Right cardiac atrium (tissue), 5 donors: ENCODE measurements at places on chromosomes 5 and 9. TPM values are rescaled to one million over a fixed set of nuclear protein-coding genes. Genes with fewer than 3 reads are reported as not detected.

ZMAT2 gene
- total RNA-seq = 34.9 TPM

PCDHA8 gene
- 0.06 TPM for total RNA-seq

IFNW1 gene
- total RNA-seq = not detected

CCDC171 gene
- total RNA-seq = 1.9 TPM

SEMA4D gene
- 28.3 TPM for total RNA-seq

CDH12 gene
- not detected for total RNA-seq

SEMA5A gene
- 28.2 TPM for total RNA-seq

RGS7BP gene
- 8.9 TPM for total RNA-seq

ANGPTL2 gene
- total RNA-seq = 55.6 TPM

DNA sequence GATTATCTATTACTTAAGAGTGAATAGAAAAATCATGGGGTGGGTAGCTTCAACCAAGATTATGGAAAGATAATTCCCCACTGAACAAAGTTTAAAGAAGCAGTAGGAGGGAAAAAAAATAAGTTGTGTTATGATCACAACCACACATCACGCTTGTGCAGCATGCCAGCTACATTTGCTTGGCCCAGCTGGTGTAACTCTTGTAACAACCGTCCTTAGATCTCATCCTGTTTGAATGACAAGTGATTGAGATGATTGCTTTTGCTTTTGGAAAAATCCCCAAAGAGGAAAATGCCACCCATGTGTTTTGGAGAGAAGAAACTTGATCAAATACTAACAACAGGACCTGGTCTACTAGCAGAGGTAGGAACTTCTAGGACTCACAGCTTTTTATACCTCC is 107.6 kb upstream of the KIF2A start:
- no peak for DNase-seq

DNA sequence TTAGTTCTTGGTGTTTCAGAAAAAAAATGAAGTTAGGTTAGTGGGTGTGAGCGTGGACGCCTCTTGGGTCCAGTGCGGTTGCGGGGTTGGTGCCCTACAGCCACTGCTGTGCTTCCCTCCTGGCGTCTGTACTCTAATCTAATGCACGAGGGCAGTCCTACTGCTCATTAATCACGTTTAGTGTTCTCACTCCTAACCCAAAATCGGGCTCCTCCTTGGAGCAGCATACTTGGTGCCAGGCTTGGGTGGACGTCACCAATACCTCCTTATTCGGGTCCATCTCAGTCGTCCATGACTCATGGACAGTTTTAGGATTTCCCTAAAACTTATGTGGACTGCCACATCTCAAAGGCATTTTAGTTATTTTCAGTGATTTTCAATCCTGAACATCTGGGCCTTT is 41.6 kb downstream of the TRIO start:
- no peak for DNase-seq

DNA sequence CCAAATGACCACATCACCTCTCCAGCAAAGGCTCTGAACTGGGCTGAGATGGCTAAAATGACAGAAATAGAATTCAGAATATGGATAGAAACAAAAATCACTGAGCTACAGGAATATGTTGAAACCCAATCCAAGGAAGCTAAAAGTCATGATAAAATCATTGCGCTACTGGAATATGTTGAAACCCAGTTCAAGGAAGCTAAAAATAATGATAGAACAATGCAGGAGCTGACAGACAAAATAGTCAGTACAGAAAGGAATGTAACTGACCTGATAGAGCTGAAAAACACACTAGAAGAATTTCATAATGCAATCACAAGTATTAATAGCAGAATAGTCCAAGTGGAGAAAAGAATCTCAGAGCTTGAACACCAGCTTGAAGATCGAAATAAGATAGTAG is 394.9 kb upstream of the GRAMD2B start:
- DNase-seq = no peak

DNA sequence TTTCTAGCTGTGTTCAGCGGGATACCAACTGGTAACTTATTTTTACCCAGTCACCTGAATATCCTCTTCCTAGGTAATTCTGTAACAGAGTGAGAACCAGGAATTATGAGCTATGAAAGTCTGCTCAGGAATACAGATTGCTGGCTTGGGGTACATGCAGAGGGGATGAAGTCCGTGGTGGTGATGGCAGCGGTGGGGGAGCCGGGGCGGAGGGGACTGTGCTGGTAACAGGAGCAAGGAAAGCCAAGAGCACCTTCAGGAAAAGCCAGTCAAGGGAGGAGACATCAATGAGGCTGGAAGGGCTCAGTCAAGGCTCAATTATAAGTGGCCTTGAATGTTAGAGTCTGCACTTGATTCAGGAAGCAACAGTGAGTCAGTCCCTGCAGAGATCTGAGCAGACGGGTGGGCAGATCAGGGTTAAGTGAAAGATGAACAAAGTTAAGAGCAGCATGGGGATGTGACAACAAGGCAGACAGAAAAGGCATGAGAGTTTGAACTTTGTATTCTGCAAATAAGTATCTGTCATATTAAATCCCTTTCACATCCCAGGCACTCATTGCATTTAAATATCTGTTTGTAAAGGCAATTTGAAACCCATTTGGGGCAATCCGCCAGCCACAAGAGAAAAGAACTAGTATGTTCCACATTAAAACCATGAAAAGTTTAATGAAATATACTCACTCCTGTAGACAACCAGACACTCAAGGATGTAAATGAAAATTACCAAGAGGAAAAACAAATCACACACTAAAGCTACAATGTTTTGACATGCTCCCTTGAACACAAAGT is 101.2 kb downstream of the TTC39B start:
- DNase-seq = no peak

- DNase-seq = no peak
Observed at GRCh38 chr5:147307170-147307569, 72.3 kb downstream of the STK32A start.

- no peak for DNase-seq
Observed at GRCh38 chr9:113397203-113397631, 3.9 kb downstream of the ALAD start.

DNA sequence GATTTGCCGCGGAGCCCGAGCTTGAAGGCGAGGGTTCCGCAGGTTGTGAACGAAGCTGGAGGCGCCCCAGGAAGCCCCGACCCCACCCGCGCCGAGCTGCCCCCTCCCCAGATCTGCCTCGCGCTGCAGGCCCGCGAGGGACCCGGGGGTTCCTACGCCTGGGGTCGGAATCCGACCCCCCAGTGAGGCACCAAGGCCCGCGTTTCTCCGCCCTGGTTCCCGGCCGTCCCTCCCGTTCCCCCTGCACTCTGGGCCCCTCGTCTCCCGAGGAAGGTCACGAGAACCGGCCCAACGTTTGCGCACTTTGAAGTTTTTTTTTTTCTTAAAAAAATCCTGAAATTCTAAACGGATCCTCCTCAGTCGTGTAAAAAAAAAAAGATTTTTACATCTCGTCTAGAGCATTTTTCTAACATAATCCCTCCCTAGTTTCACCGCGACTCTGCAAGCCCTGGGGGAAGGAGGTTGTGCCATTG is 880 bp upstream of the GFPT2 start:
- DNase-seq = no peak

- DNase-seq = no peak
Observed at GRCh38 chr9:125888211-125888610, 141.0 kb downstream of the PBX3 start.

- DNase-seq = no peak
Observed at GRCh38 chr5:88727705-88728313, 155.2 kb downstream of the MEF2C start.

GRCh38 chr9:113056191-113057106 is at the start of gene ZFP37:
Gene ZFP37 (minus strand): TSS chr9:113056724. CDS start chr9:113056688, 36 bp downstream.
- DNase-seq = peak; percentile 97

DNA sequence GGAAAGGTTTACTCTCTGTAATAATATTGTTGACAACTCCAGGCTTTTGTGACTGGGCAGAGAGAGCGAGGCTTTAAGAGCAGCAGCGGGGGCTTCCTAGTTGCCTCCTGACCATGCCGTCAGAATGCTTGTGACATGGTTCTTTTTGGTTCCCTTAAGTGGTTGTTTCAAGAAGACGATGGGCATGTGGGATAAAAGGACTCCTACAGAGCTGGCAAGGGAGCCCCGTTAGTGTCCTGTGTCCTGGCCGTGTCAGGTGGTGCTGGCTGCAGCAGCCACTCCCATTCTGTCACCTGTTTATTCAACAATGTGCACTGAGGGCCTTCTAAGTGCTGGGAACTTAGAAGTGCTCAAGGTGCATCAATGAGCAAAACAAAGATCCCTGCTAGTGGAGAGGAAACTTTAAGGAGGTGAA is 19.7 kb downstream of the LCP2 start:
- no peak for DNase-seq

GRCh38 chr9:123851851-123852250 is 78.1 kb downstream of the DENND1A start:
- no peak for DNase-seq

- no peak for DNase-seq
Observed at GRCh38 chr5:53041071-53041692, 52.0 kb downstream of the ITGA2 start.

GRCh38 chr5:132431632-132432031 is 58.9 kb downstream of the IRF1 start:
- no peak for DNase-seq

DNA sequence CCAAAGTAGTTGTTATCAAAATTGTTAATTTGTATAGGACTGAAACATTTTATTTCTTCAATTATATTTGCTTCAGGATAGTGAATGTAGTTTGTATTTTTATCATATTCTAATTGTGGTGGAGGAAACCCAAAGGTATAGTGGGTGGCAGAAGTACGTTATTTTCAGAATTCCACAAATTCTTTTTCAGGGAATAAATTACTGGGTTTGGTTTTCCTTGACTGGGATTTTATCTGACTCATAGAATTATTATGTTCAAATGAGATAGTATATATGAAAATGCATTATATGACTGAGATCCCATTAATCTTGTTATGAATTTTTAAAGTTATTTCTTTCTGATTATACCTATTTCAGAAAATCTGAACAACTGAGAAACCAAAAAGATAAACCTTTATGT is 73.7 kb downstream of the VPS13A start:
- DNase-seq = no peak

DNA sequence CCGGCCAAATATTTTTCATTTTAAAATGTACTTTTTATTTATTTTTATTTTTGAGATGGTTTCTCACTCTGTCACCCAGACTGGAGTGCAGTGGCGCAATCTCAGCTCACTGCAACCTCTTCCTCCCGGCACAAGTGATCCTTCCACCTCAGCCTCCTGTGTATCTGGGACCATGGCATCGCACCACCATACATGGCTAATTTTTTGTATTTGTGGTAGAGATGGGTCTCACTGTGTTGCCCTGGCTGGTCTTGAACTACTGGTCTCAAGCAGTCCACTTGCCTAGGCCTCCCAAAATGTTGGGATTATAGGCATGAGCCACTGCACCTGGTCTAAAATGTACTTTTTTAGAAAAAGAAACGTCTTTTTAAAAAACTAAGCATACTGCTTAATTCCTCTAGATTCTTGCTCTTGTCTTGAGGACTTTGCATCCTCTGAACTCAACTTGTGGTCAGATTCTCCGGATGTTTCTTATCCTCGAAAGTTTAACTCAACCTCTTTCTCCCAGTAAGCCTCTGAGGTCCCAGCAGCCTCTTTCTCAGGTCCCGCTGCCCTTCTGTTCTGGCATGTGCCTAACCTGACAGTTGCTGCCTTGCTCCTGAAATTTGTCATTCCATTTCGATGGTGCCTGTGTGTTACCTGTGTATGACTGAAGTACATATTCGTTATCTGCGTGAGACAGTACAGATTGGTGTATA is 63.0 kb downstream of the TRIO start:
- DNase-seq = no peak

DNA sequence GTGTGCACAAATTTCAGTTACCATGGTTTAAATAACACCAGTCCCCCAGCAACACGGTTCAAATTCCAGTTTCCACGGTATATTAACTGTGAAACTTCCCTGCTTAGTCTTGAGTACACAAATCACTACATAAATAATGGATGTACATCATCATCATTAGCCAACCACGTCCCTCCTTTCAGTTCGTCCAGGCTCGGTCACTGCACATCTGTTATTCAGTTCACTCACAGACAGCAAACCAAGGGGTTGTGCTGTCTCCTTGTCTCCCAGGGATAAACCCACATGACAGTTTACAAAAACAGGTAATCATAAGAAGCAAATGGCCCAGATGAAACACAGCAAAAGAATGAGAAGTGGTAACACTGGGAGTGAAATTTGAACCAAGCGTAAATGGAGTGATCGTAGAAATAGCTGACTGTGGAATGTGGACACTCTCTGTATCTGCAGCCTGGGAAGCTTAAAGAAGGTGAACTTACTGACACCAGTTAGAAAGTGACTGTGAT is 61.0 kb upstream of the RAD23B start:
- no peak for DNase-seq

- no peak for DNase-seq
Observed at GRCh38 chr5:171966270-171966669, 40.2 kb downstream of the FBXW11 start.

DNA sequence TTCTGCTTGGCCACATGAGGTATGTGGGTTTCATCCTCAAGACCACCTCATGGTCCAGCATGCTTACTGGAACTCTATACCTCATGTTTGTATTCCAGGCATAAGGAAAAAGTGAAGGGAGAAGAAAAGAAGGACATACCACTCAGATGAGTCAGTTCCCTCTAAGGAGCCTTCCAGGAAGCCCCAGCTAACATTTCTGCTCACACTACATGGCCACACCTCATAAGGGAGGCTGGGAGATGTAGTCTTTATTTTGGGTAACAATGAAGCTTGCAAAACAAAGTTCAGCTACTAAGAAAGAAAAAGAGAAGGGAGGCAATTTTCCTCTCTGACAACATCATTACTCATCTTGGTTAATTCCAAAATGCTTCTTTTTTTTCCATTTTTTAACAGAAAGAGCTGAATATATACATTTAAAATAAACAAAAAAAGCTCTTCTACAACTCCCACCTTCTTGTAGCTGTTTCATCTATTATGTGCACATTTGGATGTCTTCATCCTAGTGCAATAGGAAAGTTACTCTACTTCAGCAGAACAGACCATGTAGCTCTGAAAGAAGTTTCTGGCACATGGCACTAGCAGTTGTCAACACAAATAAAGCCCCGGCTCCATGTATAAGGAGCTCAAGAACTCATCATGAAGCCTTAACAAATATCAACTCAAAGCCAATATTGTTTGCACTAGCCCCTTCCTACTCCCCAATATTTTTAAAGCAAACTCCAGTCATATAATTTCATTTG is 123.6 kb upstream of the CCDC112 start:
- no peak for DNase-seq

- peak; percentile 20 for DNase-seq
Observed at GRCh38 chr5:123671042-123671441, 159.1 kb downstream of the CSNK1G3 start.

DNA sequence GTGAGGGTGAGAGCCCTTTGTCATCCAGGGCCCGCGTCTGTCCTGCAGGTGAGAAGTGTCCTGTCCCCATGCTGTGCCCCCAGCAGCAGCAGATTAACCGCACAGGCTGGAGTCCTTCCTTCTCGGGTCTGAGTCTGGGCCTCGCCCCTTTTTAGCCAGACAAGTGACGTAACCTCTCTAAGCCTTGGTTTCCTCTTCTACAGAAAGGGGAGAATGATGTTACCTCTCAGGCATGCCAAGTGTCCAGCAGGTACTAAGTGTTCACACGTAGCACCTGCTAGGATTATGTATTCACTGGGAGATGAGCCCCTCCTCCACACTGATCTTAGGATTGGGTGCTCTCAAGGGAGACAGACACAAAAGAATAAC is 6.9 kb downstream of the NEURL1B start:
- no peak for DNase-seq

- DNase-seq = no peak
Observed at GRCh38 chr5:170317499-170317898, 19.9 kb upstream of the LCP2 start.
